ENCODE measurements at places on chromosomes 5 and 9.

DNA sequence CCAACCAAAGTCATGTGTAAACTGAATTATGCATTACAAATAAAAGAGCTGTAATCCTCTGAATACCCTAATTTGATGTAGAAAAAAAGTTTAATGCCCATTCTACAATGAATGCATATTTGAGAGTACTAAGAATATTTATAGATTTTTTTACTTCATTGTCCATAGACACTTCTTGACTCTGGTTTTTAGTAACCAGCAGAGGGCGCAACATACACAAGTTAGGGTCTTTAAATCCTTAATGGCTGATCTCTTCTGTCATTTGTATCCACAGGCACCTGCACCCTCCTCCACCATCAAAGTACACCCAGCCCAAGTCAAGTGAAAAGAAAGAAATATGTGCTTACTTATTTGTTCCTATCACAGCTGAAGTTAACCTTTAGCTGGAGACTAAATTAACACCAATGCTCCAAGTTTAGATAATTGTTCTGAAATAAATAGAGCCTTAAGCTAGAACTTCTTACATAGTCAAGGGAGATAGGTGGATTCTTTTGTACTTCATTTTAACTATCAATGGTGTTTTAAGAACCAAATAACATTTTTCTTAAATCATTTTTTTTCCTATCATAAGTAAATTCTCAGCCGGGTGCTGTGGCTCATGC is 524.2 kb upstream of the DAB2 start:
- peak; percentile 16 for DNase-seq

DNA sequence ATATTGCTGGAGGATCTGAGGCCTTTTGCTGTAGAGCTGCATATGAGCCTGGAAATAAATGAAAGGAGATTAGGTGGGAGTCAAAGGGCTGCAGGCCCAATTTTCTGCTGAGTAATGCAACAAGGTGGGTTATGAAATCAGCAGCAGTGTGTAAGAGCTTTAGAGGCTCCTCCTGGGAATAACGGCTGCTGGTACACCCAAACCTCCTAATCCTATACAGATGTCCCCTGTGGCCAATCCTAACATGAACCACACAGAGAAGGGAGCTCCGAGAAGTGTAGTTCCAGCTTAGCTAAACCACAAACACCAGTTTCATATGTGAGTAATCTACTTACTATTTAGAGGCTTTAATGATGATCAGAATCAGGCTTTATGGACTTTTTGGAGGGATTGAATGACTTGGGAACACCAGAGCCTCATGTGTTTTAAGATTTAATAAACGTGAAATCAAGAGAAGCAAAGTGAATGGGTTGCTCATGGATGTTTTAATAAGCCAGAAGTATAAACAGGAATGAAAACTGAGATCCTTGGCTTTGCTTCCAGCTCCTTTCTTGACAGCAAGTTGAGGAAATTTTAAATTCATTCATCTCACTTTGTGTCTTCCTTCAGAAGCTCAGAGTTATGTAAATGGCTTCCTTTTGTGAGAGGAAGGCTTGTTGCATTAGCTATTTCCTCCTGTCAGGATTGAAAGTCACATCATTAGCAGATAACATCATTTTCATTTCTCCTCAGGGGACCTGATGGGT is 437.5 kb downstream of the TMEM232 start:
- no peak for DNase-seq

DNA sequence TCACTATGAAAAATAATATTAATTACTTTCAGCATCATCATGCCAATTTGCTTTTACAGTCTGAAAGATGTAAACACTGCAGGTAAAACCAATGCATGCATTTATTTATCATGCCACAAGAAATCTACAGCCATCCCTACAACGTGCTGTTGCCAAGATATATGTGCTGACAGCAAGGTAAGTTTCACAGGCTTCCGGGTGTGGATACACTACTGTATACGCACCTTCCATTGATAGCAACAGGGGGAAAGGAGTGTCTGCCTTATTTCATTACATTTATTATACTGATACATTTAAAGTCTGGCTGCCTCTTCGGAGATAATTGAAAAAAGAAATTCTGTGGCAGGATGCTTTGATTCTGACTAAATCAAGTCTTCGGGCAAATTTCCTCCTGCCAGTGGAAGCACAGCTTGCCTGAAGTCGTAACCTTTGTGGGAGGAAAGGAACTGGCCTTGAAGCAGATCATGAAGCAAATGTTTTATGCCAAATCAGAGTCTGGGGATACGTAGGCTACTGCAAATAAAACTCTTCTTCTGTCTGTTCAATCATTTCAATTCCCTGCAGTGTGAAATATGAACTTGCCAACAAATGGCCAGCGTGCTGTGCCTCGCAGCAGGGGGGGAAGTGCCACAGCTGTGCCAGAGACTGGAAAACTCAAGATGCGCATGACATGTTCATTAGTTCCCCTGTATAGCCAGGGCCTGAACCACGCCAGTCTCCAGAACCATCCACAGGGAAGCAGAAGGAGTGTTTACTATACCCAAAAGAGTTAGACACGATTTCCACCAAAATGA is 268.1 kb downstream of the EFNA5 start:
- DNase-seq: no peak

- no peak for DNase-seq
Measured at GRCh38 chr9:110259566-110259965, 3.3 kb upstream of the TXN start.

DNA sequence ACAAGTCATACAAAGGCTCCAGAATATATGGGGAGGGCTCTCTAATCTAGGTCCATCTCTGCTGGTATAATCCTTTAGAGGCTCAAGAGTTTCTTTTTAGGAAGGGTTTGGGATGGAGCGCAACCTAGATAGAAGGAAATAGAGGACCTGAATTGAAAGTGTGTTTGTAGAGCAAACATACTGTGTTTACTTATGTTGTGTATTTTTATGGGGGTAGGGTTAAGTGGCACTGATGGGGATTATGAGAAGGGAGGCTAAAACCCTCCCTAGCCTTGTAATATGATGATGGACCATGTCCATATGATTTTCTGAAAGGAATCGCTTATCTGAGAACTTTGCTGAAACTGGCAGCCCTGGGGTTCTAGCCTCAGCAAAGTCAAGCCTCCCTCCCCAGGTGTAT is 4.4 kb upstream of the ELL2 start:
- no peak for DNase-seq

DNA sequence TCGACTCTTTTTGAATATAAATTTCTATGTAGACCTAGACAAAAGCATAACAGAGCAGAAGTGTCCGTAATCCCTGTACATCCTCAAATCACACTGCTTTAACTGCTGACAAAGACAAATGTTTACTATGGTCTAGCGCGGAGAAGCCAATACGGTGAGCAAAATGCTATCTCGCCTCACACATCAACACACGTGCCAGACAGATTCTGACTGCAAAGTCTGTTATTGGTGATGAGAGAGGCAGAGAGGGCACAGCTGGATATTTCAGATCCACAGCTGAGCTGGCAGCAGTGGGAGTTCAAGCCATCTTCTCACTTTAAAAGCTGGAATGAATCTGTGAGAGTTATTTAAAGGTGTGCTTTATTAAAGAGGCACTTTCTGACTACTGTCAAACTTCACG is 124.3 kb downstream of the ARL15 start:
- DNase-seq: no peak

DNA sequence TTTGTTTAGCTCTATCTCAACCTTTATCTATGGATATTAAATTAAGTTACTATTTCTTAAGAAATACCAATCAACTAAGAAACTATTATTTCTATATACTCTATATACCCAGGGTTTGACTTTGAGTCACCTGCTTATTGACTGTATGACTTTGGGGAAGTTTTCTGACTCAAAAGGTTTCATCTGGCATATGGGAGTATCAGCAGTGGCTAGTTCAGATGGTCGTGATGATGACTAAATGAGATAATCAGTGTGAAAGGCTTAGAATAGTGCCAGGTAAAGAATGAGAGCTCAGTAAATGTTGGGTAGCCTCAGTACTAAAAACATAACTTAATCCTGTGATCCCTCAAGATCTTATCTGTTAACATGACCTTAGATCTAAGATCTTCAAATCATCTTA is 179.7 kb upstream of the ISL1 start:
- no peak for DNase-seq

GRCh38 chr9:20650313-20650712 is 28.0 kb upstream of the MLLT3 start:
- no peak for DNase-seq

All from T-helper 17 cell (primary cell).